ENCODE measurements at places on chromosomes 2 and 18. TPM values are rescaled to one million over a fixed set of nuclear protein-coding genes. Genes with fewer than 3 reads are reported as not detected.

DNA sequence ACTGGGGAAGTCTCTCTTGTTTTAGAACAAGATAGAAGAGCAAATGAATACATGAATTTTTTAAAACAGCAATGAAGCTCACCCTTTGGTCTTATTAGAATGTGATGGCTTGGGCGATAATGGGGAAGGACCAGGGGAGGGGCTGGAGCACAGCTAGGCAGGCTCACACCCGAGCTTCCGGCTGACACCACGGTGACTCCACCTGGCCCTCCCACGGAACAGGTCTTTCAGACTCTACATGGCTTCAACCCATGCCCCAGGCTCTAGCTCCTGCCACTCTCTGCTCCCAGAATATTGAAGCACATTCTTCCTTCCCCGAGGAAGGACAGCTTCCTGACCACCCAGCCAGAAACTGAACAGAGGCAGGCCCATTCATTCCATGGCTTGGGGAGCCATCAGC, 127.5 kb upstream of the AGAP1 start:
- DNase-seq: no peak

- DNase-seq: no peak
Measured at GRCh38 chr2:127508023-127508630, 18.2 kb downstream of the IWS1 start.

- no peak for DNase-seq
Measured at GRCh38 chr18:13483316-13484270, 242.8 kb downstream of the FAM210A start.

DNA sequence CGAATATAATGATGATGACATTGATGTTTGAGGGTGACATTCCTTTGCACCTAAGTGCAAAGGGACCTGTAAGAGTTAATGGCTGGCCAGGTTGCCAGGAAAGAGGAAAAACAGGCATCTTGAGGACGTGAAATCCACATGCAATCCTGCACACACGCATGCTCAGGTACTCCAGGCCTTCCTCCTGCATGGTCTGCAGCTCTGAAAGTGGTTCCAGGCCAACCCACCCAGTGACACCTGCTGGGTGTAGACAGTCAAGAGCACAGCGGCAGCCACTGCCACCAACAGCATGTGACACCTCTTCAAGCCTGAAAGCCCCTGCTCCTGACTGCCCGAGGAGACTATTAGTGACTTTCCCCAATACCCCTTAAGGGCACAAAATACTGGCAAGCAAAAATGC, 101.6 kb downstream of the PIEZO2 start:
- DNase-seq: no peak

DNA sequence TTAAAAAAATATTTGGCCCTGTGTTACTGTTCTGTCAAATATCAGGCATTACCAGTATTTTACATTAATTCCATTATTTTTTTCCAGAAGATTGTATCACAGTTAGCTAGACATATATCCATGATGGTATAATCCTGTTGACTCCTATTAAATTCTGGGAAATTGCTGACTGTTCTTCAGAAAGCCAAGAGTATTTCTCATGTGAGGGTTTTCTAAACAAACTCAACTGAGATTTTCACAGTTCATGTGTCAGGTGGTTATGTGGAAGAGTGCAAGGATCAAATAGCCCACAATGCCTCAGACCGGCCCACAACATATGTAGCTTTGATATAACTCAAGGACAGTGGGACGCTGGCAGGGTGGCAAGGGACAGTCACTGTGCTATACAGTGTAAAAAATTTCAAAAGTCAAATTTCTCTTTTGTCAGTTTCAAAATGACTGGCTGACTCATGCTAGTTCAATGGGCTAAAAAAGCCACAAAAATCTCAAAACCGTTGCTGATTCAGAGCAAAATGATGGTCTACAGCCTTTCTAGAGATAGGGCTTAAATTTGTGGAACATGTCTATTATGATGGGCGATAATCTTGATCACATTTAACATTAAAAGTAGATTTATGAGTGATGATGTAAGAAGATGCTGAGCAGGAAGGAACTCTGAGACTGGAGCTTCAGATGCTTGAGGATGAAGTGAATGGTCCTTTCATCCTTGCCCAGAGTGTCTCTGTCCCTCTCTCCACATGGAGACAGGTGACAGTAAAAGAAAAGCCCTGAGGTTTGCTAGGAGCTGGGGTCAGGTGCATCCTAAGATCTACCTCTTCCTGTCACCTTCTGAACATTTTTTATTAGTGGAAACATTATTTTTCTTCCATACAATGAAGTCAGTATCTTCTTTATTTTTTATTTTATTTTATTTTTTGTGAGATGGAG, 175.8 kb upstream of the PIEZO2 start:
- no peak for DNase-seq

- DNase-seq: no peak
Measured at GRCh38 chr2:241953324-241953928, 83.9 kb downstream of the RTP5 start.

- no peak for DNase-seq
Measured at GRCh38 chr2:172628085-172628484, 72.2 kb downstream of the PDK1 start.

GRCh38 chr2:42457011-42457410, 36.8 kb downstream of the KCNG3 start:
- no peak for DNase-seq

DNA sequence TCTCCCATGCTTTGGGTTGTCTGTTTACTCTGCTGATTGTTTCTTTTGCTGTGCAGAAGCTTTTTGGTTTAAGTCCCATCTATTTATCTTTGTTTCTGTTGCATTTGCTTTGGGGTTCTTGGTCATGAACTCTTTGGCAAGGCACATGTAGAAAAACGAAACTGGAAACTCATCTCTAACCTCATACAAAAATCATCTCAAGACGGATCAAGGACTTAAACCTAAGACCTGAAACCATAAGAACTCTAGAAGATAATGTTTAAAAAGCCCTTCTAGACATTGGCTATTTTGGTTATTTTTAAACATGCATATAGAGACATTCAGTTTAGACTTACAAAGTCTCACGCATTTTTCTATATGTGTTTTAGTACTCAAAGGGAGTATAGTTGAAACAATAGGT, 1164.3 kb upstream of the GYPC start:
- DNase-seq: no peak

DNA sequence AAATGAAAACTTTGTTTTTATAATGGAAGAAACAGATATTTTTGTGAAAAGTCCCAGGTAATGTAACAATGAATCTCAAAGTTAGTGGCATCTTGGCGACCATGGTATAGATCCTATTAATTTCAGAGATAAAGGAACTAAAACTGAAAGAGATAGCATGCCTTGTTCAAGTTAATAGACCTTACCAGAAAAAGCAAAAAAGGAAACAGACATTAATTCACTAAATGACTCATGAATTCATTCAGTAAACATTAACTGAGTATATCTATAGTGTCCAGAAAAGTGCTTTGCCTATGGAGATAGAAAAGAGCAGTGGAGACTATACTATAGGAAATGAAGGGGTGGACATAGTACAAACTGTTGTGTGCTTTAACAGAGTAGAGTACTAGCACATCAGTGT, 763.3 kb downstream of the TRIB2 start:
- no peak for DNase-seq

GRCh38 chr2:150466741-150467620, 20.5 kb downstream of the RND3 start:
- no peak for DNase-seq

DNA sequence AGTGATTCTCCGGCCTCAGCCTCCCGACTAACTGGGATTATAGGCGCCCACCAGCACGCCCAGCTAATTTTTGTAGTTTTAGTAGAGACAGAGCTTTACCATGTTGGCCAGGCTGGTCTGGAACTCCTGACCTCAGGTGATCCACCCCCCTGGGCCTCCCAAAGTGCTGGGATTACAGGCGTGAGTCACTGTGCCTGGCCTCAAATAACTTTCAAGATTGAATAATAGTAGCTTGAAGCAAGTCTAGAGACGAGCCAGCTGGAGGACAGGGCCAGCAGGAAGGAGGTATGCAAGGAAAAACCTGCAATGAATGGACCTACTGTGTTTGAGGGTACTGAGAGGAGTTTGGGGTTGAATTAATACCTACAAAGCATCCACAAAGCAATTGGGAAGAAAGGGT, 87.5 kb downstream of the MSH2 start:
- no peak for DNase-seq

The GALNT14 gene
- 1.9 TPM for polyA plus RNA-seq

The VIT gene
- not detected for polyA plus RNA-seq

The DCTN1 gene
- 29.7 TPM for polyA plus RNA-seq
